ENCODE measurements at places on chromosomes 5 and 9.

DNA sequence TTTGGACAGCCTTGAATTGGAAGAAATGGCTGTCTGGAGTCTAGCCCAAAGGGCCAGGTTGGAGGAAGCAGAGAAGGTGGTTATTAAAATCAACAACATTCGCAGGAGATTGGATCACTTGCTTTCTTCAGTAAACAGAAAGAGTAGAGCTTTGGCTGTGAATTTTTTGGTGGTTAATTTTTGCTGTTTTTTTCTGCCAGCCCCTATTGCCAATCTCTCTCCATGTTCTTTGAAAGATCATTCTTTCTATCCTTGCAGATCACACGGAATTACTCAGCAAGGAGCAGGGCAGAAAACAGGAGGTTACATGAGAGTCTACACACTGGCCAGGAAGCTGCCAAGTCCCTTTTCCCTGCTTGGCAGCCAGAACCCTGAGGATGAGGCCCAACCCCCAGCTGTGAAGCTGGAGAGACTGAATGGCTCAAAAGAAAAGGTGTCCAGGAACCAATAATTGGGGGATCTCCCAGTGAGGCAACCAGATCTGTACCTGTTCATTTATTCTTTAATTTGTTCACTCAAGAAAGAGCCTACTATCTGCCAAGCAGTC, 13.0 kb downstream of the GLRX start:
- no peak for DNase-seq

DNA sequence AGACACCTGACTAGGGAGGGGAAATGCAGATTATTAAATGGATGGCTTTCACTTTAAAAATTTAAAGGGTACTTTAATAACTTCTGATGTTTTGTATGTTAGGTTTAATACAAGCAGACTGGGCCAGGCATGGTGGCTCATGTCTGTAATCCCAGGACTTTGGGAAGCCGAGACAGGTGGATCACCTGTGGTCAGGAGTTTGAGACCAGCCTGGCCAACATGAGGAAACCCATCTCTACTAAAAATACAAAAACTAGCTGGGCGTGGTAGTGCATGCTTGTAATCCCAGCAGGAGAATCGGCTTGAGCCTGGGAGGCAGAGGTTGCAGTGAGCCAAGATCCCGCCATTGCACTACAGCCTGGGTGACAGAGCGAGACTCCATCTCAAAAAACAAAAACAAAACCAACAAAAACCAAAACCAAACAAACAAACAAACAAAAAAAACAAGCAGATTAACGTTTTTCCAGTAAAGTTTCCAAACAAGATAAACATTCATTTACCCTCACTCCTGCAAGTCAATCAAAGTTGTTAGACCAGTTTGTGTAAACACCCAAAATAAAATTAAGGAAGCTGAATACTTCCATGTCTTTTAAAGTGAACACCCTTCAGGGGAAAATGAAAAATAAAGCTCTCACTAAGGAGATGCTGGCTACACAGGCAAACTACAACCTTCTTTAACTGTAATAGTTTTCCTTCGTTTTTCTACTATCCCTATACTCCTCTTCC, 14.1 kb downstream of the ETF1 start:
- no peak for DNase-seq

DNA sequence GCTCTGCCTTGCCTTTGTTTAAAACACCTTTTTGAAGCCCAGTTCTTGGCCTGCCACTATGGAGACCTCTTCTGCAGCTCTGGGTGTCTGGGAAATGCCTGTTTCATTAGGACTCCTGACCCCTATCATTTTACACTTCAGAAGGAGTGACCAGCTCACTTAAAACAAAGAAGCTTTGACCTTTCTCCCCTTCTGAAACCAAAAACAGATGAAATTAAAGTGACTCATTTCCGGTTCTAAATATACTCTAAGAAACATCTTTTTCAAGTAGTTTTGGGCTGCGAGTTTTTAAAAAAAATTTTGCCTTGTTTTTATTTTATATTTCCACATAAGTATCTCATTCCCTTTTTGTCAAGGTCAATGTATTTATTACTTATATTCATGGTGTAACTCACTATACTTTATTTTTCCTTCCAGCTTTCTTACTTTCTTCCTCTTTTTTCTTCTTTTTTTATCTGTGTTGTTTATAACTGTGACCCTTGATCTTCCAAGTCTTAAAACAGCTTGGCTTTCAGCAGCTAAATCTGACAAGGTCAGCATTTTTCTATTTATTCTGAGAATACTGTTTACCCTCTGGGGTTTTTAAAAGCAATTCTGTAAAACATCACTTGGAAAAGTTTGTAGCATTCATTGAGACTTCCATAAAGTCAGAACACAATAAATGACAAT, 672.9 kb downstream of the NR2F1-AS1 start:
- no peak for DNase-seq

- no peak for DNase-seq
Measured at GRCh38 chr5:31270396-31270795, 76.9 kb downstream of the CDH6 start.

DNA sequence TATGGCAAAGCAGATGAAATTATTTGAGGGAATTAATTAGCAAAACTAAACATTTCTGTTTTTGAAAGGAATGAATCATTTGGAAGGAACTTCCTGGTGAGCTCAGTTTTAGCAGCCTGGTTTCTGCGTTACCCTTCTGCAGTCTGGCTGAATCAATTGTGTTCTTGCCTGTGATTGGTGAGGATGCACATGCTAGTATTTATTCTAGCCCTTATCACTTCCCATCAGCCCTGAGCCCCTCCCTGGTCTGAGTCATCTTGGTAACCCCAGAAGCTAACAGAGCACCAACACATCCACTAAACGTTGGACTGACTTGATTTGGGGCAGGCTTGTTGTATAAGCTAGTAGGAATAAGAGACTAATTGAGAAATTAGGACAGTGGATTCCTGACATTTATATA, 6.6 kb downstream of the TJP2 start:
- DNase-seq: no peak

DNA sequence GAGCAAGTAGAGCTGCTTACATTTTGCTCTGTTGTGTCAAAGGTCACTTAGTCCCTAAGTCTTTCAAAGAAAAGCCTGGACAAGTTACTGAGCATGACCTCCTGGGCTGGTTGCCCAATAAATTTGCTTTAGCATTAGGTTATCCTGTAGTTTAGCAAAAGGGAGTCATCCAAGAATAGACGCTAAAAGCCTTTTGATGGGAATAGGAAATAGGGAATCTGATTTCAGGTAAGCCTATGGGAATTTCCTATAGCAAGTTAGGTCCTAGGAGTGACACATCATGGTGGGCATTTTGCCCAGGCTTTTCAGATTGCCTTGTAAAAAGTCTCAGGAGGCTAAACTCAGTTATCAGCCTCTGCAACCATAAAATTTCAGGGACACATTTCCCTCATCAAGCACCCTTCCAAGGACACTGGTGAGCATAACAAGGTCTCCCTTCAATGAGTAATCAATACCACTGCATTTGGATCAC, 67.6 kb upstream of the RANBP3L start:
- DNase-seq: no peak

DNA sequence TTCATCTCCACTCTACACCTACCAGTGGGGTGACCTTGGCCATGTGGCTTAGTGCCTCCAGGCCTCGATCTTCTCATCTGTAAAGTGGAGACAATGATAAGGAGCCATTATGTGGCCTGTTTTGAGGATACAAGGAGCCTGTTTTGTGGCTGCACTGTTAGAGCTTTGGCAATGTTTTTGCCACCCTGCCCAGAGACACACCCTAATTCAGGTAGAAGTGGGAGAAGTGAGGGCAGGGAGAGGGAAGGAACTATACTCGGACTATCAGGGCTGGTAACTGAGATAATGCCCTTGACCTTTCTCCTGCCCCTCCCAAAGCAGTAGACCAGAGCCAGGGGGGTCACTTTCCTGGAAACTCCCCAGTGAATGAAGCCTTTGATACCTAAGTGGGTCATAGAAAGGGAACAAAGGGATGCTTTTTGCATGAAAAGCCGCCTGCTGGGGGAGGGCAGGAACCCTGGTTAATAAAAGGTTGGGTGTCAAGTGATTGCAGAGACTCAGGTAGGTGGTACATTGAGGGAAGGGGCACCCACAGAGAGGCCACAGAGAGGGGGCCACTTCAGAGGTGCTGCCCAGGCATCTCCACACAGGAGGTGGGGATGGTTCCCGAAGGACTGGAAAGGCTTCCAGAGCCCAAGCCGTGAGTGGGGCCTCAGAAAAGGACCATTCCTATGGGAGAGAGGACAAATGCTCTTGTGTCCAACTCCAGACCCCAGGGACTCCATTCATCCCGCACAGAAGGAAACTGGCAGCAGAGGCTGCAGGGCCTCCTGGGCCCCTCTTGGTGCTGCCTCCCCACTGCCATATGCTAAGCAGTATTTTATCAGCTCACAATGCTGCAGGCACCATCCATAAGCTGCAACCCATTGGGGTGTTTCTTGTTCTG, 42.3 kb upstream of the VDAC1 start:
- DNase-seq: no peak

- DNase-seq: no peak
Measured at GRCh38 chr9:70427161-70427945, 12.9 kb upstream of the KLF9 start.

- no peak for DNase-seq
Measured at GRCh38 chr5:40402007-40402364, 277.7 kb upstream of the PTGER4 start.

DNA sequence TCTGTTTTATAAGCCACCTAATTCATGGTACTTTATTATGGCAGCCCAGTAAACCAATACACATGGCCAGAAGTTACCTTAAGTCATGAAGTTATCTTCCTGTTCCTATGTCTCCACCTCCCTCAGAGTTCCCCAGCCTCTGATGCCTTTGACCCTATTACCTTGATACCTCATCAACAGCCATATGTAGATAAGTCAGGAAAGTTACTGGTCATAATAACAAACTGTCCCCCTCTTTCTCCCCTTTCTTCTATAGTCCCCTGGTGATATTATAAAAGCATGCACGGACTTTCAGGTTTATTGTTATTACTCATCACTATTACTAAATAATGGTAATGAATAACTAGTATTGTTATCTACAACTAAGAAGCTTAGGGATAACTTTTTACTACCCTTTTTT, 168.9 kb upstream of the FER start:
- no peak for DNase-seq

GRCh38 chr5:170336065-170336464, 38.5 kb upstream of the LCP2 start:
- no peak for DNase-seq

- no peak for DNase-seq
Measured at GRCh38 chr9:34143116-34143515, 16.6 kb upstream of the DCAF12 start.

DNA sequence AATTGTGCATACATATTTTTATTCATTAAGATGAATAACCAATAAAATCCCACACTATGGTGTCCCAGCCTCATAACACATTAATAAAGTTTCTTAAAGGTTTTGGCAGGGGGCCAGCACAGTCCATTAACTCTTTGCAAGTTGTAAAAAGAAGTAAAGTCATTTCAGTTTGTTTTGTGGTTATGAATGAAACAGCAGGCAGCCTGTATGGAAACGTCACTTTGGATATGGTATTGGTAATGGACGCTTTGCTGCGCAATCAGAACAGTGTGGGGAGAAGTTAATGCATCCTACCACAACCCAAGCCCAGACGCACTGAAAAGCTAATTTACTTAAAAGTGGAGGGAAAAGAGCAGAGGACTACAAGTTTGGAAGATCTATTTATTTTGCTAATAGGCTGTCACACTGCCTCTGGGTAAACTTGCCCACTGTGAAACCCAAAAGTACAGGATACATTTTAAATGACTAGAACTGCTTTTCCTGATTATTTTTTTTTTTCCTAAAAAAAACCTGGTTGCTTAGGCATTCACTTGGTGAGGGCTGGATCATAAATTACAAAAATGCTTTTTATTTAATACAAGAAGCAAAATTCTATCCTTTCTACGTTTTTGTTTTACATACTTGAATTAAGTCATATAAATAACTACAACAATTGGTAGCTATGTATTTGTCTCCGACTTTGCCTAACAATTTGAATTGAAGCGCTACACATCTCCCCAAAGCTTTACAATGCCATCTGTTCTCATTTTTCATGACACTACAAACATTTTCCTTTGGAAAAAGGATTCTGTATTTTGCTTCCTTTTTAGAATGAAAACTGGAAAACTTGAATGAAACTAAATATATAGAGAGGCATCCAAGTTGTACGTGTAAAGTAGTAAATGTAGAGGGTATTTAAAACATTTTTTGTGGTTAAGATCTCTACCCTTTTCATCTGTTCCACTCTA, 104.3 kb downstream of the NFIB start:
- no peak for DNase-seq

- DNase-seq: peak; percentile 59
Measured at GRCh38 chr9:136204838-136205706, at the start of gene LHX3. Gene LHX3 (minus strand): TSS chr9:136205128. CDS start chr9:136205012, 116 bp downstream.

- DNase-seq: no peak
Measured at GRCh38 chr5:36712706-36713105, 106.3 kb downstream of the SLC1A3 start.

GRCh38 chr9:125540497-125540896, 166.5 kb downstream of the MAPKAP1 start:
- DNase-seq: no peak

GRCh38 chr5:178587763-178588611, 2.2 kb downstream of the COL23A1 start:
- no peak for DNase-seq

- peak; percentile 95 for DNase-seq
Measured at GRCh38 chr5:90529194-90529938, at the start of gene LYSMD3. Gene LYSMD3 (minus strand): TSS chr5:90529584. CDS start chr5:90525289, 4,295 bp downstream.

DNA sequence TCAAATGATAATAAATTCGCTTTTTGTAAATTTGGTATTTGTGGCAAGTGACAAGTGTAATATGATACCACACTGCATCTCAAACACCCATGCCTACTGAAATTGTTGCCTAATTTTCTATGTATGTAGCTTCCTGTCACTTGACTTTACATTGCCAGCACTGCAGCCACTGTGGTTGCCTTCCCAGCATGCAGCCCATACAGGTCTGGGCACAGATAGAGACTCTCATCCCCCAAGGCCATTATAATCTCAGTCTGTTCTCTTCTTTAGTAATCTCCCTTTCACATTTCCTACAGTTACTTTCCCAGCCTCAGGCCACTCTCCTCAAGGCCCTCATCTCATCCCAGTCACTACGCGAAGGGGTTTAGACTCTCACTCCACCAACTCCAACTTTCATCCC, 1200.6 kb downstream of the PTPRD start:
- DNase-seq: no peak

GRCh38 chr5:103889500-103890209, 327.1 kb upstream of the NUDT12 start:
- DNase-seq: no peak

- no peak for DNase-seq
Measured at GRCh38 chr5:159274676-159275075, 11.6 kb downstream of the UBLCP1 start.

GRCh38 chr5:88824892-88825583, 57.9 kb downstream of the MEF2C start:
- DNase-seq: no peak

DNA sequence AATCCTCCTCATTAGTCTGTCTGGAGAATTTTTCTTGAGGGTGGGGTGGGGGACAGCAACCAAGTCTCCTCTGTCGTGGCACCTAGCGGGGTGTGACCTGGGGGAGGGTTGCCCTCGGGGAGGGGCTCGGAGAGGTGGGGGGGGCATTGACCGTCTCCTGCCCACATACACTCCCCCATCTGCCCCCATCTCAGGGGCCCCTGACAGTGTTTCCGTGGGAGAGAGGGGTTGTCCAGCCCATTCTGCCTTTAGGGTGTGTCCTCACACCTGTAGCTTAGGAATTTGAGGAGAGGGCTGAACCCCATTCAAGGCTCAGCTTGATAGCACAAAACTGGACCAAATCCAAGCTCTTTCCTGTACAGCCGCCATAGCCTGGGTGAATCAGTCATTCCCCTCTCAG, 5.9 kb upstream of the CXXC5 start:
- DNase-seq: no peak

Data from naive thymus-derived CD8-positive, alpha-beta T cell (primary cell).